ENCODE measurements at places on chromosomes 6 and 20. TPM values are rescaled to one million over a fixed set of nuclear protein-coding genes. Genes with fewer than 3 reads are reported as not detected.

DNA sequence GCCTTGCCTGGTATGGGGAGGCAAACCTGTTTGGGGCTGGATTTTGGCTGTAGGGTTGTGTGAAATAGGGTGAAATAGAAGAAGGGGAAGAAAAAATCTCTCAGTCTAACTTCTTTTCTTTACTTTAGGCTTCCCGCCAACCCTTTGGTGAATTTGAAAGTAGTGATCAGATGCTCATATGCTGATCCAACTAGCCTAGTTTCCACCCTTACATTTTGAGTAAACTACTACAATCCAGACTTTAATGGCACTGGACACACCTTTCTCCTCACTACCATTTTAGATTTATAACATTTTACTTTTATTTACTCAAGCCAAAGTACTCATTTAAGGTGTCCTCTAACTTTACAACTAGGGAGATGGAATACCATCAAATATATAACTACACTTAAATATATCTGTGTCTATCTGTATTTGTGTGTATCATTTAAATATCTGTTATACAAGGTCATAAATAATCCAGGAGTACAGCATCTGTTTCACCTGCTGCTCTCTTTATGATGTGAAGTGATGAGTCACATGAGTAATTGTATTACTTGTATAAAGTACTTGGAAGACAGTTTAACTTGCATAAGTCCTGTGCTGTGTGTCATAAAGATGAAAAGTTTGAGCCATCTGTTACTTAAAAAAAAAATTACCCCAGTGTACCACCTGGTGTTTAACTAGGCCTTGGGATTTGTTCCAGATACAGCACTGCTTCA, 172.1 kb downstream of the CDKAL1 start:
- DNase-seq: no peak
- no peak overlapping the region for H3K4me3 ChIP-seq
- no peaks in the 10 kb centered on the region for H3K4me1 ChIP-seq

GRCh38 chr6:17908831-17909230, 78.6 kb downstream of the KIF13A start:
- H3K27ac ChIP-seq: no peak overlapping the region
- no peak overlapping the region for H3K4me3 ChIP-seq
- no peak for DNase-seq
- no peaks in the 10 kb centered on the region for H3K36me3 ChIP-seq

- peaks cover 6% of the 10 kb centered on the region for H3K27me3 ChIP-seq
- no peaks in the 10 kb centered on the region for H3K36me3 ChIP-seq
- no peak overlapping the region for H3K4me3 ChIP-seq
- no peak overlapping the region for H3K27ac ChIP-seq
Measured at GRCh38 chr6:28683945-28684538, 158.4 kb downstream of the GPX5 start.

DNA sequence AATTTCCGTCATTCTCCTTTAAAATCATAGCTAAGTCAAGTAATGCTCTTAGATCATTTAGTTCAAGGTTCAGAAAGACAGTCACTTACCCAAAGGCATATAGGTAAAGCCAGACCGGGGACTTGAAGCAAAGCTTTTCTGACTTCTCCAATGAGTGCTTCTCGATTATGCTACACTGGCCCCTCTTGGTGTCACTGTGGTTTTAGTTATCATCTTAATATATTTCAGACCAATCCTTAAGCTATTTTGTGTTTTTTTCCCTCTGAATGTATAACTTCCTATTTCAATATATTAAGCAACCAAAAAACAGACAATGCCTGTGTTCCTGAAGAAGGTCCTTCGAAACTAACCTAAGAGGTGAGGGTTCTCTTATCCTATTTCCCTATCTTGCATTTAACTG, 3.9 kb downstream of the PRDM1 start:
- H3K4me1 ChIP-seq: peaks cover 6% of the 10 kb centered on the region
- H3K4me3 ChIP-seq: no peak overlapping the region
- no peaks in the 10 kb centered on the region for H3K27me3 ChIP-seq

GRCh38 chr6:145151624-145152023, 583.7 kb downstream of the EPM2A start:
- H3K27me3 ChIP-seq: no peaks in the 10 kb centered on the region
- DNase-seq: no peak
- H3K4me3 ChIP-seq: no peak overlapping the region
- no peaks in the 10 kb centered on the region for H3K36me3 ChIP-seq
- H3K4me1 ChIP-seq: no peaks in the 10 kb centered on the region
- H3K27ac ChIP-seq: no peak overlapping the region

DNA sequence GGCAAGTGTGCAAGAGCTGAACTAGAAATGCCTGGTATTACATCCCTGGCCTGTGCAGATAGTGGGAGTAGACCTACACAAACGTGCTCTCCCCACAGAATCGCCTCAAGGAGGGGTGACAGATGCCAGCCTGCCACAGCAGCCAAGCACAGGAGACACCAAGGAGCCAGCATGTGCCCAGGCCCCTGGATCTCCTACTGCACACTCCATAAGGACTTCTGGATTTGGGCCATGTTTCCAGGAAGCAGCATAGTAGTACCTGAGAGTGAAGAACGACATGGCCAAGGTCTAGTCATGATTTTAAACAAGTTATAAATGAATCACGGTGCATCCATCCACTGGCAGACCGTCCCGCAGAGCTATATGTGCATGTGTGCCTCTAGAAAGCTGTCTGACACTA, 232.2 kb downstream of the SYNDIG1 start:
- no peak overlapping the region for H3K4me3 ChIP-seq
- no peak for DNase-seq
- no peaks in the 10 kb centered on the region for H3K27me3 ChIP-seq
- H3K4me1 ChIP-seq: no peaks in the 10 kb centered on the region
- no peaks in the 10 kb centered on the region for H3K36me3 ChIP-seq

DNA sequence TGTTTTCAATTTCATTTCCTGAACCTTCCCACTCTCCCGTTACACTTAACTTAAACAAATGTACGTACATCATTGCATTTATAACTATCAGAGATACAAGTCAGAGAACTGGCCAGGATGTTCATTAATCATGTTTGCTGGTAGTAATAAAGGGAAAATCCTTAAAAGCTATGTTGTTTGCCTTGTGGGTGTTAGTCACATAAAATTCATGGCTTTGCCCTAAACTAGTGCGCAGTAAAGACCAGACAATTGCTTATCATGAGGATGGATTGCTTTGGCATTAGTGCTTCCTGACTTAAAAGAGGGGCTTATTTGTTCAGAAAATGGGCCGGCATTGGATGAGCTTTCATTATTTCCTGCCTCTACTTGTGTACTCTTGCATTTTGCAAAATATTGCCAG, 1037.3 kb upstream of the FLRT3 start:
- H3K27me3 ChIP-seq: no peaks in the 10 kb centered on the region
- no peak for DNase-seq
- no peaks in the 10 kb centered on the region for H3K4me1 ChIP-seq
- H3K36me3 ChIP-seq: no peaks in the 10 kb centered on the region

DNA sequence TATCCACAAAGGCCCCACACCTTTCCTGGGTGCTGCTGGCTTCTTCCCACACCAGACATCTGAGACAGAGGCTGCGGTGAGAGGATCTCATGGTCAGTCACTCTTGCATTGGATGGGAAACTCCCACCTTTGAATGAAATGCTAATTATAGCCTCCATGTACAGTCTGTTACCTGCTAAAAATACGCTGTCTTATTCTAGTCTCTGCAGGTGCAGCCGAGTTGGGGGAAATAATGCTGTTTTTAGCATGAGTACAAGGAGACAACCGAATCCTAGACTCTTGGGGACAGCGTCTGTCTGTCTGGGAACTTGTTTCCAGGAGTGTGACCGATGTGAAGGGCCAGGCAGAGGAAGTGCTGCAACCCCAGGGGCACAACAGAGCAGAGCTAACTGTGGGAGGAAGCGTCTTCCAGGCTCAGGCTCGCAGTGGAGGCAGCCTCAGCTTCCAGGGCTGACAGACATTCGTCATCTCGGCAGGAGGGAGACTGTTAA, 286.2 kb downstream of the PREX1 start:
- no peaks in the 10 kb centered on the region for H3K36me3 ChIP-seq
- no peaks in the 10 kb centered on the region for H3K4me1 ChIP-seq
- H3K27ac ChIP-seq: no peak overlapping the region
- H3K27me3 ChIP-seq: no peaks in the 10 kb centered on the region

DNA sequence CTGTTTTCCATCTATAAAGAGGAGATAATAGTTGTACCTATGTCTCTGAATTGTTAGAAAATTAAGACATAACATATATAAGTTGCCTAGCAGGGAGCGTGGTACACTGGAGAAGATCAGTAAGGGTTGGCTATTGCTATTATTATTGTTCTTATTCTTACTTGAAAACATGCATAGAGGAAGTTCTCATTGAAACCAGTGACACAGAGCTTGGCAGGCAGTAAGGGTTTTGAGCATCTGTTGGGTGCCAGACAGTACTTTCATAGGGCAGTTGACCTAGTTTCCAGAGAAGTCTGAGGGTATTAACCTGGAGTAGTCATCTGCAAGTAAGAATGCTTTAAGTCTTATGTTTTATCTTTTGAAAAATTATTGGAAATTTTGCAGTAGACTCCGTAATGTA, 13.3 kb upstream of the SGK1 start:
- H3K36me3 ChIP-seq: no peaks in the 10 kb centered on the region
- no peak for DNase-seq
- no peaks in the 10 kb centered on the region for H3K4me1 ChIP-seq
- no peak overlapping the region for H3K4me3 ChIP-seq

GRCh38 chr6:111456208-111456607, 26.8 kb downstream of the REV3L start:
- H3K27ac ChIP-seq: no peak overlapping the region
- no peaks in the 10 kb centered on the region for H3K36me3 ChIP-seq
- H3K4me1 ChIP-seq: no peaks in the 10 kb centered on the region
- H3K4me3 ChIP-seq: no peak overlapping the region
- no peak for DNase-seq
- H3K27me3 ChIP-seq: no peaks in the 10 kb centered on the region

GRCh38 chr6:31270788-31271640, 878 bp downstream of the HLA-C start:
- peak overlapping the region; percentile 100 for H3K27ac ChIP-seq
- peak overlapping the region; percentile 32 for H3K4me3 ChIP-seq
- H3K27me3 ChIP-seq: no peaks in the 10 kb centered on the region
- H3K4me1 ChIP-seq: peaks cover 3% of the 10 kb centered on the region
- DNase-seq: peak; percentile 80
- no peaks in the 10 kb centered on the region for H3K36me3 ChIP-seq

DNA sequence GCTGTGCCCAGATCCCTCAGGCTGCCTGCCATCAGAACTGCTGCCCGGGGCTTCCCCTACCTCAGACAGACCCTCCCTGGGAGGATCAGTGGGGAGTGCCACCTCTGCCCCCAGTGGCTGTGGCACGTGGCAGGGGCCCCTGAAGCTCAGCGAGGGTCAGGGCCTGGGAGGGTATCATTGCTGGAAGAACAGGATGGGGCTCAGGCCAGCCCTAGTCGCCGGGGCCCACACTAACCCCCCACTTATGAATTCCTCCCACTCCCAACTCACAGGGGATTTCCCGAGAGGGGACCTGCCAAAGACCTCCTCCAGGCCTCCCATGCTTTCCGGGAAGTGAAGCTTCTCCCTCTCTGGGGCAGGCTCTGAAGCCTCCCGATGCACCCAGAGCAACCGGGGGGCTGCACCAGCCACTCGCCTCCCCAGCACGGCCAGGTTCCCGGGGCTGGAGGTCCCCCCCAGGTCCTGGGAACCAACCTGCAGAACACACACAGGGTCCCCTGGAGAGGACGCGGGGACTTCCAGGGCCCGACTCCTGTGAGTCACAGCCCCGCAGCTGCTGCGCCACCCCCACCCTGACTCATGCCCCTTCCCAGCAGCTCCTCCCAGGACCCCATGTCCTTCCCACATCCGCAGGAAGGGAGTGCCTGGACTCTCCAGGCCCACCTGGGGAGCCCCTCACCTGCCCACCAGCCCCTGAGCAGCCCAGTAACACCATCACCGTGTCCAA, 2.5 kb downstream of the TNFRSF6B start:
- no peak overlapping the region for H3K4me3 ChIP-seq
- peak; percentile 65 for DNase-seq
- no peaks in the 10 kb centered on the region for H3K36me3 ChIP-seq

- no peaks in the 10 kb centered on the region for H3K4me1 ChIP-seq
- H3K4me3 ChIP-seq: no peak overlapping the region
- H3K36me3 ChIP-seq: no peaks in the 10 kb centered on the region
- DNase-seq: no peak
Measured at GRCh38 chr6:64459411-64459944, 823.9 kb downstream of the PHF3 start.

GRCh38 chr6:133333852-133334251, 92.7 kb downstream of the EYA4 start:
- no peaks in the 10 kb centered on the region for H3K4me1 ChIP-seq
- H3K27ac ChIP-seq: no peak overlapping the region
- H3K27me3 ChIP-seq: no peaks in the 10 kb centered on the region
- no peak overlapping the region for H3K4me3 ChIP-seq

GRCh38 chr6:142378138-142378875, 76.5 kb downstream of the ADGRG6 start:
- H3K36me3 ChIP-seq: no peaks in the 10 kb centered on the region
- no peaks in the 10 kb centered on the region for H3K4me1 ChIP-seq
- no peak for DNase-seq
- no peaks in the 10 kb centered on the region for H3K27me3 ChIP-seq
- no peak overlapping the region for H3K4me3 ChIP-seq

DNA sequence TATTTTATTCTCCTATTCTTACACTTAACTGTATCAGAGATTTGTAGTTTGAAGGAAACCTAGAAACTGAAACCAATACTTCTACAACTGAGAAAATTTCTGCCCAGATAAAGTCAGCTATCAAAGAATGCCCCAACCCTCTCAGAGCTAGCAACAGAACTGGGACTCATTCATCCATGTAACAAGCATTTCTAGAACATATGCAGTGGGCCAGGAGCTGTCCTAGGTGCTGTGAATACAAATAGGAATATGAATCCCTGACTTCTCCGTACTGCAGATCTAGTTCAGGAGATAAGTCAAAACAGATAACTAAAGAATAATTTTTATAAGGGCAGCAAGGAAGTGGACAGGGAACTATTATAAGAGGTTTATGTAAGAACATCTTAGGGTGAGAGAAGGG, 654.1 kb upstream of the NOX3 start:
- H3K27me3 ChIP-seq: no peaks in the 10 kb centered on the region
- H3K4me1 ChIP-seq: no peaks in the 10 kb centered on the region
- H3K27ac ChIP-seq: no peak overlapping the region
- DNase-seq: no peak
- H3K4me3 ChIP-seq: no peak overlapping the region

- DNase-seq: no peak
- no peaks in the 10 kb centered on the region for H3K27me3 ChIP-seq
- no peak overlapping the region for H3K27ac ChIP-seq
- H3K36me3 ChIP-seq: no peaks in the 10 kb centered on the region
- H3K4me1 ChIP-seq: no peaks in the 10 kb centered on the region
Measured at GRCh38 chr6:113461153-113461932, 395.8 kb upstream of the MARCKS start.

IRAK1BP1 gene
- total RNA-seq: 11.1 TPM

TOX2 gene
- 4.8 TPM for total RNA-seq

SERPINB1 gene
- total RNA-seq: 25.3 TPM

DEFB124 gene
- not detected for total RNA-seq

CTSA gene
- 20.6 TPM for total RNA-seq

BMP7 gene
- total RNA-seq: 0.29 TPM

GPR6 gene
- not detected for total RNA-seq

BPIFB1 gene
- not detected for total RNA-seq

ZSCAN23 gene
- 21.3 TPM for total RNA-seq

PEX6 gene
- total RNA-seq: 24.0 TPM

C20orf141 gene
- total RNA-seq: not detected

RGS19 gene
- 38.8 TPM for total RNA-seq

TOP1 gene
- total RNA-seq: 47.1 TPM

PDE7B gene
- 28.6 TPM for total RNA-seq

PRPH2 gene
- 5.8 TPM for total RNA-seq

SGK2 gene
- 0.77 TPM for total RNA-seq

HCK gene
- 1.3 TPM for total RNA-seq

CARMIL1 gene
- total RNA-seq: 17.4 TPM

Data from uterus (tissue), 4 donors.